Muscle of leg (tissue), 16 donors: ENCODE measurements at places on chromosomes 2 and 18. TPM values are rescaled to one million over a fixed set of nuclear protein-coding genes. Genes with fewer than 3 reads are reported as not detected.

NT5DC4 gene
- total RNA-seq: not detected

FOXD4L1 gene
- 0.13 TPM for total RNA-seq

GCKR gene
- not detected for total RNA-seq

ITGA4 gene
- total RNA-seq: 19.5 TPM

FSIP2 gene
- 2.6 TPM for total RNA-seq

CD8A gene
- total RNA-seq: 0.09 TPM

DNA sequence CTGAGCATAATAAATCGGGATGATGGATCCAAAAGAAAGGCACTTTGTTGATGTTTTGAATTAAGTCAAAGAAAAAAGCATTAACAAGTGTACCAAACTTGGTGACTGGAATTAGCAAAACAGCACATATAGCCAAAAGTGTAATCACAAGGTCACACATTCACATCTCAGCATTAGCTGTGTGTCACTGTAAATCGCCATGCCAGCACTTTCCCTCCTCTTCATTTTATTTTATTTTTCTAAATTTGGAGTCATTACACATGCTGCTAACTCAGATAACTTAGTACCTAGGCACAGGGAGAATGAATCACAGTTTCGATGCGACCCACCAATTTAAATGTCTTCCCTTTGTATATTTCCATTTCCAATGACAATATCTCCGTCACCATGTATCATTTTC, 111.4 kb downstream of the CACNB4 start:
- DNase-seq: no peak

DNA sequence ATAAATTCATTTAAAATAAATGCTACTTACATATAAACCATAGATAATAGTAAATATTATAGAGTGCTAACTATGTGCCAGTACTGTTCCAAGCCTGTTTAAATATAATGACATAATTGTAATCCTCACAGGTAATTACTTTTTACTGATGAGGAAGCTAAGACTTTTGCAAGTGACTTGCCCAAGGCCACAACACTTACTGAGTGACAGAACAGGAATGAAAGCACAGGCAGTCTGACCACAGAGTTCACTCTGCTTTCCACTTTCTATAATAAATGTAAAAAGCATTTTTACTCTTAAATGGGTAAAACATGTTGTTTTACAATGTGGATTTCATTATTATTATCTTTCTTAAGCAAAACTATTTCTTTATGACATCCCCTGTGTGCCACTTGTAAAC, 537.8 kb upstream of the SLC39A10 start:
- no peak for DNase-seq

DNA sequence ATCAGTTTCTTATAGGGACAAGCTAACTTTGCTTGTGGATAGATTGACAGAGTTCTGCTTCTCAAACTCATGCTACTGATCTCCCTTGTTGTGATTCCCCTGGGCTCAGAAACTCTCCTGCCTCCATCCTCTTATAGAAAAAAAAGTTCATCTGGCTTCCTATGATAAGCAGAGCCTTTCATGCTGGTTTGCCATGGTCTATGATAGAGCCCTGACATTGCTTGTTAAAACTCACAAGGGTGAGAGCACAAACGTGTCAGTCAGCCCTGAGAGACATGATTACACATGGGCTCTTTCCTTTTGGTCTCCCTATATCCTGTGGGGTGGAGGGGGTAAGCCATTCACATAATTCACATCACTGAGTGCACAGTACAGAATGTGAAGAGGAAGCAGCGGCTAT, 121.8 kb downstream of the TDRD15 start:
- no peak for DNase-seq

DNA sequence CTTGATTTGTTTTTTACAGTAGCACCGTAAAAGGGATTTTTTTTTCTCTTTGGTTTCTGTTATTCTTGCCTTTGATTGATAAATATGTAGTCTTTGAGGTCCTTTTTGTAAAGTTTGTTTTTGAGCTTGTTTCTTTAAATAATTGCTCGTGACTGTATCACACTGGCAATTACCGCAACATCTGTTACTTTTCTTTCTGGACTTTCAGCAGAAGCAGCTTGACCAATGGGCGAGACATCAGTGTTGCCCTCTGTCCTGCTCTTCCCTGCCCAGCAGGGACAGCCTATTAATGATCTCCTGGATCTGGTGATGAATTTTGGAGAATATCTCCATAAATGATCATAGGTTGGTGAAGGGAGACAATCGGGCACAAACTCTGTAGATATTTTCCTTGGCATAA, 74.9 kb downstream of the TDRD15 start:
- DNase-seq: peak; percentile 5

DNA sequence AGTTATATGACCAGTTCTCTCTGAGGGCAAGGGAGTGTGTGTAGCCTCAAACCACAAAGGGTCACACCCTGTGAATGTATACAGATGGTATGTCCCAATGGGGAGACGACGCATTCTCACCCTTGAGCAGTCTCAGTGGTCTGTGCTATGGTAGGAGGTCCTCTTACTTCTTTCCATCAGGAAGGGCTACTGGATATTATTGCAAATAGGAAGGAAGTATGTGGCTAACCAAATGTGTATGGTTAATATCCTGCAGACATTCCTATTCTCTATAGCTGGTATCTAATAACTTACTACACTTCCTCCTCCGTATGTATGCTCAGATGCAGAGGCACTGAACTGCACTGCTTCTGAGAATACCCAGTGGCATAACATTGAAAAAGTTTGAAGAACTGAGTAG, 306.7 kb upstream of the CCDC68 start:
- DNase-seq: no peak

DNA sequence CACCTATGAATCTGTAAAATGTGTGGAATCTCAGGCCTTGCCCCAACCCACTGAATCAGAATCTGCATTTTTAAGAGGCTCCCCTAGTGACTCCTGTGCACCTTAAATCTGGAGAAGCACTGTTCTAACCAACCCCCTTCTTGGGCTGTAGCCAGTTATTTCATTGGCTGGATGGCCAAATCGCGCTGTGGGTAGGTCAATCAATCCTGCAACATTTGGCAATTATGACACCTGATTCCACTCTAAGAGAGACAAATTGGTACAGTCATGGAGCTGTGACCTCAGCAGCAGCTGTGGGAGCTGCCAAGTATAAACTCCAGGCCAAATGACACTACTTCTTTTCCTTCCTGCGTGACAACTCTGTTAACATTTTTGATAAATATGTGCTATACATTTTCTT, 208.7 kb downstream of the CLIP4 start:
- DNase-seq: peak; percentile 25

- no peak for DNase-seq
These were observed 690.4 kb upstream of the NRXN1 start for GRCh38 chr2:51722311-51722710.

DNA sequence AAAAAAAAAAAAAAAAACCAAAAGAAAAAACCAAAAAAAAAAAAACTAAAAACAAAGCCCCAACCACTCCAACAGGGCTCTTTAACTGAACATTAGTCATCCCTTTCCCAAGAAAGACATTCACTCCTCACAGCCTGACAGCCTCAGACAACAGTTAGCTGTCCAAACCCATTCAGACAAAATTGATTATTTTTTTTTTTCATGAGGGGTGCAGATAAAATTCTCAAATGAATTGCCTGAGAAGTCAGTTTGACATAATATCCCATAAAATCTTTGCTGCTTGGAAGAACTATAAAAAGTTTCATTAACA, 206.1 kb upstream of the REV1 start:
- DNase-seq: no peak

DNA sequence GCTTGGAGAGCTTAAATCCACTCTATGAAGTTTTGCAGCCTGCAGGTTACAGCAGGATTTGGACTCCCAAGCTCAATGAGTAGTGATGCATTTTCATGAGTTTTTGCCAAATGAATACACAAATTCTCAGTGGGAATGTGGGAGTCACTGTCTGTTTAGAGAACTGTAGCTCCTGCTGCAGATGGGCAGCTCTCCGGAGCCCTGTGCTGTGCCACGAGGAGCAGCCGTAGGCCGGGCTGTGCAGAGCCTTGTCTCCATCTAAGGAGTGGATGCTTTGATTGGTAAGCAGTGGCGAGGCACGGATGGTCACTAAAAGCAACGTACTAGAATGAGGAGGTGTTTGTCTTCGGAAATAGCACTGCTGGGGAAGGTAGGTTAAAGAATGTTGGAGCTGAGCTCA, 96.0 kb upstream of the NFATC1 start:
- no peak for DNase-seq

DNA sequence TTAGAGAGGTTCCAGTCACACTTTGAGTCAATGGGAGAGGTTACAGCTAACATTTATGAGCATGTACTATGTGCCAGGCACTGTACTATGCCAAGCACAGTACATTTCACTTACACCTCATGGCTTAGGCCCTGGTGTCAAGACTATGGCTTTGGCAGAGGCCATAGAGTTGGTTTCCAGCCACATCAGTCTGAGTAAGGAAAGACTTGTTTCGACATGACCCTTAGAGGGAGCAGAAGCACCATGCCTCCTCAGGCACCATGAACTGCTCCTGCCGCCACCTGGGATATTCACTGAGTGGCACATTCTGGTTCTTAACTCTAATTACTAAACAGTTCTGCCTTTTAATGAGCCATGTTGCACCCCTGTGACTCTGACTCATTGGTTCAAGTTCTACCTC, 12.7 kb downstream of the DGUOK start:
- DNase-seq: no peak

GRCh38 chr2:55734726-55735125, 41.1 kb upstream of the PNPT1 start:
- DNase-seq: no peak

GRCh38 chr2:195672674-195673073, 15.6 kb downstream of the SLC39A10 start:
- no peak for DNase-seq

DNA sequence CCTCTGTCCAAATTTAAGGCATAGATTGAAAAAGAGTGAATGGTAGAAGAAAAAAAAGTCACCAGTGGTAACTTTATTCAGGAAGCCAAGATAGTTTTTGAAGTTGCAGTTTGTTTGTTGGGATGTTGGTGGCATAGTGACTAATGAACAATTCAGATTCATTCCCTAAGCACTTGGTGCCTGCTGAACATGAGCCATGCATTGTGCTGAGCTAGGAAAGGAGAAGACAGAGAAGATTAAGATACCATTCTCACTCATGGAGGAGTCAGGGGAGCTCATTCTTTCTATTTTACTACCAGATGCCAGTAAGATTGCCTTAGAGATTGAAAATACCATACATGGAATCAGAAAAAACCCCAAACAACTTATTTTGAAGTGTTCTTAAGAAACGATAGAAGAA, 25.1 kb downstream of the MEIS1 start:
- DNase-seq: no peak

DNA sequence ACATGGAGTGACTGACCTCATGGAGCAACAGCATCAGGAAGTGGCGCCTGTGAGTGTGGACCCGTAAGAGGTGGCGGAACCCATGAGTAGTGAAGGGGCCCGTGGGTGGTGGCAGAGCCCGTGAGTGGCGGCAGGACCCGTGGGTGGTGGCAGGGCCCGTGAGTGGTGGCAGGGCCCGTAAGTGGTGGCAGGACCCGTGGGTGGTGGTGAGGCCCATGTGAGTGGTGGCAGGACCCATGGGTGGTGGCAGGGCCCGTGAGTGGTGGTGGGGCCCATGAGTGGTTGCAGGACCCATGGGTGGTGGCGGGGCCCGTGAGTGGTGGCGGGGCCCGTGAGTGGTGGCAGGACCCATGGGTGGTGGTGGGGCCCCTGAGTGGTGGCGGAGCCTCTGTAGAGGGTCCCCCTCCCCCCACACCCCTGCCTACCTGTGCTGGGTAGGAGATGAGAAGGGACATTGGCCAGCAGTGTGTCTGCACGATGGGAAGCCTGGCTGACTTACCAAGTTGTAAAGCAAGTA, 407.7 kb upstream of the SALL3 start:
- no peak for DNase-seq

DNA sequence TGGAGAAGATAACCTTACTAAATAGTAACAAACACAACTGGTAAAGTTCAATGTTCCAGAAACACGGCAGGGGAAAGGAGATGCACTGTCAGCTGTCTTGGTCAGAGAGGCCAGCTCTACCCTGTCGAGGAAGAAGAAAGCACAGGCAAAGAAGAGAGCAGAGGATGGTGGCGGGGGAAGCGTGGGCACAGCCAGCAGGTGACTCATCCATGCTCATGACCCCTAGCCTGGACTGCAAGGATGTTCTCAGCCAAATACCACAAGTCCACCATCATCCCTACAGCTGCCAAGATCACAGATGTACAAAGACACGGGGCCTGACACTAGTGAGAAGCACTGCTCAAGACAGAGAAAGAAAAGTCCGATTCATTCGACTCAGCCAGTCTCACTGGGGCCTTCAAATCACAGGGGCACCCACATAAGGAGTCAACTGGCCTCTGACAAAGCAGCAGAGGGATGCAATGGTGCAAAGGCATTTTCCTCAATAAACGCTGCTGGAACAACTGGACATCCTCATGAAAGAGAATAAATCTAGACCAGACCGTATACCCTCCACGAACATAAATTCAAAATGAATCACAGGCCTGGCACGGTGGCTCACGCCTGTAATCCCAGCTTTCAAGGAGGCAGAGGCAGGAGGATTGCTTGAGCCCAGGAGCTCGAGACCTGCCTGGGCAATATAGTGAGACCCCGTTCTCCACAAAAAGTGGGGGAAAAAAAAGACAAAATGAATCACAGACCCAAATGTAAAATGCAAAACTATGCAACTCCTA, 5.6 kb downstream of the DTYMK start:
- no peak for DNase-seq

GRCh38 chr2:206084439-206084869, 1.5 kb downstream of the INO80D start:
- peak; percentile 89 for DNase-seq

DNA sequence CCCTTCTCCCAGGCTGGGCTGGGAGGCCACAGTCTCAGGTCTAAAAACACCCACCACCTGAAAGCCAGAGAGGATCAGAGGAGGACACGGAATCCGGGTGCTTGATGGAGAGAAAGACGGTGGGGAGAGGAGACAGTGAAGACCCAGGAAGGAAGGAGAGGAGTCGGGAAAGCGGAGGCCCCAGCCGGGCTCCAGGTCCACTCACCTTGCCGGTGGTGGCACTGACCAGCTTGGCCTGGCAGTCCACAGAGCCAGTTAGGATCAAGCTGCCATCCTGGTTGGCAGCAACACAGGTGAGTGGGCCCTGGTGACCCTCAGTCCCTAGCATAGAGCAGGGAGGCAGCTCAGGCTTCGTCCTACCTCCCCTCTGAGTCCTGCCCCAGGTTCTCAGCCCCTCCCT, 4.3 kb downstream of the AAMP start:
- no peak for DNase-seq

DNA sequence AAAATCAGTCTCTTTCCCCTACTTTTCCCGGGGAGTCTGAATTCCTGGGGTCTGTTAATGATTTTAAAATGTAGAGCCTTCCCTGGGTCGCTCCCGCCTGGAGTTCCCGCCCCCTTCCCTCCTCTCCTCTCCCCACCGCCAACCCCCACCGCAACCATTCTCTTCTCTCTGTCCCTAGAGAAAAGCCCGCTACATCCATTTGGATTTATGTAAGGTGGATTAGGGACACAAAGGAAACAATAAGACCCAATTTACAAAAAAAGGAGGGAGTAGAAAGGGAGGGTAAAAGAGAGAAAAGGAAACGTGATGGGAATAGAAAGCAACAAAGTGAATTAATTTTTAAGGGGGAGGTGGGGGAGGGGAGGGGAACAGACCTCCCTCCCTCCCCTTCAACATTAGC, 2.2 kb downstream of the EPHA4 start:
- DNase-seq: peak; percentile 35

GRCh38 chr18:21896732-21897336, 156.2 kb downstream of the MIB1 start:
- DNase-seq: no peak
